ENCODE measurements at places on chromosomes 7 and 10.

- DNase-seq: no peak
Measured at GRCh38 chr7:93453262-93453661, 121.3 kb downstream of the CALCR start.

- DNase-seq: no peak
Measured at GRCh38 chr10:62637249-62638061, 167.1 kb upstream of the ADO start.

- peak; percentile 70 for DNase-seq
Measured at GRCh38 chr7:151083071-151083823, at the start of gene TMUB1. Gene TMUB1 (minus strand): TSS chr7:151083493. CDS start chr7:151082563, 930 bp downstream.

GRCh38 chr10:67839951-67840350 lies 2.0 kb upstream of the DNAJC12 start:
- DNase-seq: no peak

GRCh38 chr10:119316002-119316358 lies 108.6 kb downstream of the GRK5 start:
- no peak for DNase-seq

DNA sequence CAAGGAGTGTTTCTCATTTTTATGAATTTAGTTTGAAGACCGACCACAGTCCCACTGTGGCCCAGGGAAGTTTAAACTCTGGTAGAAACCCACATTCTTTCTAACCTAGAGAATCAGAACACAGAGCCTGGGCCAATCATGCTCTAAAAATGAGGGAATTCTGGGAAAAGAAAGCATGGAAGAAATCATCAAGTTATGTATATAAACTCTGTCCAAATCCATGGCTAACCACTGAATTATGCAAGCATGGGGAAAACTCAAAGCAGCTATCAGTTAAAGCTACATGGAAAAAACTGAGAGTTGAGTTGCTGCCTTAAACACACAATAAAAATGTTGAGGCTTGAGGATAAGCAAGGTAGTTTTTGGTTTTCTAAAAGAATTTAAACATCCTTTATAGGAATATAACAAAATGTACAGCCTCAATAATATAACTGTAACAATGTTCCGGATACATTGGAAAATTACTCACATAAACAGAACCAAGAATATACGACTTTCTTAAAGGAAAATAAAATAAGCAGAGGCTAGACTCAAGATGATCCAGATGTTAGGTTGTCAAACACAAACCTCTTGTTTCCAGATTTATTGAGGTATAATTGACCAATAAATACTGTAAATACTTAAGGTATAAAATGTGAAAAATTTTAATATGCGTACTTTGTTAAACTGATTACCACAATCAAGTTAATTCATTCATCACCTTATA lies 311.2 kb upstream of the GNAI1 start:
- DNase-seq: no peak

- DNase-seq: no peak
Measured at GRCh38 chr10:66990143-66990830, 64.5 kb downstream of the LRRTM3 start.

DNA sequence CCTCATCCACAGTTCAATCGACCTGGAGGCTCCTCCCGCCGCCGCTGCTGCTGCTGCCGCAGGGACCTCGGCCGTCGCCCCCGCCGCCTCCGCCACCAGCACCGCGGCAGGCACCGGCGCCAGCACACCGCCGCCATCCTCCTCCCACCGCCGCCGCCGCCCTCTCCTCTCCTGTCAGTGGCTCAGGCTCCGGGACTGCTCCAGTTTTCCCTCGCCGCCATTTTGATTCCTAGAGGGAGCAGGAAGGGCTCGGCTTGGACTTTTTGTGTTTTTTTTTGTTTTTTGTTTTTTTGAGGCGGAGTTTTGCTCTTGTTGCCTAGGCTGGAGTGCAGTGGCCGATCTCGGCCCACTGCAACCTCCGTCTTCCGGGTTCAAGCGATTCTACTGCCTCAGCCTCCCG lies 3.0 kb upstream of the MCM10 start:
- DNase-seq: no peak

GRCh38 chr7:28983396-28984190 lies 25.5 kb upstream of the TRIL start:
- no peak for DNase-seq

DNA sequence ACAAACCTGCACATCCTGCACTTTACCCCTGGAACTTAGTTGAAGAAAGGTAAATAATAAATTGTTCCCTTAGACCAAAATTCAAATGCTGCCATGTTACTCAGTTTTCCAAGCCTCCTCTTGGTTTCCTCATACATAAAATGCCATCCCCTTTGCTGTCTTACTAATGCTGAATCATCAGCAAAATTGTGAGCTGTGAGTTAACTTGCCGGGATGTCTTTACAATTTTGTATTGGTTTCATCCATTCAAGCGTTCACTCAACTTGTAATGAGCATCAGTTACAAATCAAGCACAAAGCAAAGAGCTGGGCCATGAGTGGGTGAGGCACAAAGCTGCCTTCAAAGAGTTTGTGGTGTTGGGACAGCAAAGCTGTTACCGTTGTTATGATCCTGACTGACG lies 395.8 kb upstream of the ZMIZ1 start:
- no peak for DNase-seq

- DNase-seq: no peak
Measured at GRCh38 chr10:102598243-102598642, 46.0 kb upstream of the TRIM8 start.

GRCh38 chr7:114956702-114957101 lies 34.8 kb downstream of the MDFIC start:
- no peak for DNase-seq

DNA sequence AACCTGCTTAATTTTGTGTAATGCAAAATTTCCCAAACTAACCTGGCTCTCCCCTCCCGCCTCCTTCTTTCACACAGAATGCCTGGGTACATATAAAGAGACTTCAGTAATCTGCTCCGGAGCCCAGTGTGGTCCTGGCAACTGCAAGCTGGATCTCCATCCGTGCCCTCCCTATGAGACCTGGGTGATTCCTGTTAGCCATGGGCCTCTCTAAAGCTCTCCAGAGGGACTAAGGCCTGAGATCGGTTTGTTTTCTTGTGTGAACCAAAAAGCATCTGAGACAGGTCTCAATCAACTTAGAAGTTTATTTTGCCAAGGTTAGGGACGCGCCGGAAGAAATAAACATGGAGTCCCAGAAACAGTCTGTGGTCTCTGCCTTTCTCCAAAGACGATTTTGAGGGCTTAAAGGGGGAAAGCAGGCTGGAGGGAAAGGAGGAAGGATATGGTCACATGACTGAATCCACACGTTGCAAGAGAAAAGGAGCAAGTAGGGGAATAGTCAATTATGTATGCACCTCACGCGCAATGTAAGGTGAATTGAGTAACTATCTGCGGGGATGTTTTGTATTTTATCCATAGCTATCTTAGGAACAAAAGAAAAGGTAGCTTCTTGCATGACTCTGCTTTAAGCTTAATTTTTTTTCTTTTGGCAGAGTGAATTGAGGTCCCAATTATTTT lies 46.2 kb upstream of the CCDC3 start:
- DNase-seq: no peak

DNA sequence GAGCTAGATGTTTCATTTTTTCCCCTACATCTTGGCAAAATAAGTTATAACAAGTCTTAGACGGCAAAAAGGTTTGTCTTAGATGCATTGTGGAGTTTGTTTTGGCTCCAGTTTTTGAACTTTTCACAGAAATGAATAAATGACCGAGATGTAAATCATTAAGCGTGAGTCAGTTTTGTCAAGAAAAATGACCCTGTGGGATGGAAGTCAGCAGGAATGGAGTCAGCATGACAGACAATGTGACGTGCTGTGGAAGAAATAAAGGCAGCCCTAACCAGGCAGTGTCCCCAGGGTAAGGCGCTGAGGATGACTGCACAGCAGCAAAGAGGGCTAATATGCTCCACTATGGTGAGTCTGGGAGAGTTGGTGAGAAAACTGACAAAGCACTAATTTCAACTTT lies 163.2 kb downstream of the NOC3L start:
- DNase-seq: no peak

GRCh38 chr7:3106361-3106826 lies 62.7 kb upstream of the CARD11 start:
- no peak for DNase-seq

DNA sequence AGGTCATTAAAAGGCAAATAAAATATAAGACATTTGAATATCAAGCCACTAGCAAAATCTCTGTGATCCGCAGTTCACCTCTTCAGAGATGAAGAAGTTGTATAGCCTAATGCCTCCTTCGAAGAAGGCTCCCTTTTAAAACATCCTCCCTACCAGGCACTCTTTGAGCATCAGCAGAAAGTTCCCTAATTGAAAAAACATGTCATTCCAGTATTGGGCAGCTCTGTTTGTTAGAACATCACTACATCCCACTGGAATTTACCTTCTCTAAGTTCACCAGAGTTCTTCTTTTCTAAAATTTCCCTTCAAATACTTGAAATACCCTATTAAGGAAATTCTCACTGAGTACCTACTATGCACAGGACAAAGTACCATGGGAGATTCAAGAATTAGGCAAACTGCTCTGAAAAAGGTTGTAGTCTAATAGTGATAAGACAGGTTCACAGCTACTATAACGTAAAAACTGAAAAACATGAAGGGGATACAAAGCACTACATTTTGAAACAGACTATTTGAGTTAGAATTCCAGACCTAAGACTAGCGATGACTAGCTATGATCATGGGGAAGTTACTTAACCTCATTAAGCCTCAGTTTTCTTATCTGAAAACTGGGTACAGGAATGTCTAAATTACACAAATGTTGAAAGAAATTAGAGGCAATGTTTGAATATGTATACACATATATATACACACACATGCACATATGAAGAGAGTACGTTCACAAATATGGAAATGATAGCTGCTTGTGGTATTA lies 128.7 kb downstream of the ELAPOR2 start:
- DNase-seq: no peak

GRCh38 chr7:106246902-106247711 lies 37.7 kb downstream of the NAMPT start:
- DNase-seq: no peak

DNA sequence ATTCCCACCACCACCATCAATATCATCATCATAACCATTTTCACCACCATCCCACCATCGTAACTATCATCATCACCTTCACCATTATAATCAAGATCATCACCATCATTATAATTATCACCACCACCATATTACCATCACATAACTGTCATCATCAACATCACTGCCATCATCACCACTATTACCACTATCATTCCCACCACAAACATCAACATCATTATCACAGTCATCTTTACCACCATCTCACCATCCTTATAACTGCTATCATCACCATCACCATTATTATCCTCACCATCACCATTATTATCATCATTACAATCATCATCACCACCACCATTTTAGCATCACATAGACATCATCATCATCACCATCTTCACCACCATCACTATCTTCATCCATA lies 167.1 kb upstream of the ZMIZ1 start:
- DNase-seq: no peak

GRCh38 chr7:125465527-125465926 lies 535.9 kb upstream of the POT1 start:
- DNase-seq: no peak

- DNase-seq: no peak
Measured at GRCh38 chr7:37540917-37541316, 92.3 kb upstream of the ELMO1 start.

DNA sequence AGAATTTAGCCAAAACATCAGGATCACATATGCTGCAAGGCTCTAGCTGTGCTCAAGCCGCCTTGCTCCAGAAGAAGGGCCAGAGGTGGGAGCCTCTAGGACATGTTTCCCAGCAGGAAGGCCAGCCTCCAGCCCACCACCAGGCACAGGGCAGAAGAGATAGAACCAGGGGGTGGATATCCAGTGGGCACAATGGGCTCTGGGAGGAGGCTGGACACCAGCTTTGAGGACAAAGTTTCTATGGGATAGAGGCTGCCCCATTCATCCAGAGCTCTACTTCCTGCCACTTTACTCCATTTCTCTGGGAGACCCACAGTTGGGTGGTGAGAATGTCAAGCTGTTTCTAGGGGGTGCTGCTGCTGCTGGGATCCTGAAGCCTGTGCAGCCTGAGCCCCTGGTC lies 77.1 kb downstream of the ARHGAP22 start:
- no peak for DNase-seq

- DNase-seq: no peak
Measured at GRCh38 chr10:88379575-88379974, 203.5 kb downstream of the RNLS start.

DNA sequence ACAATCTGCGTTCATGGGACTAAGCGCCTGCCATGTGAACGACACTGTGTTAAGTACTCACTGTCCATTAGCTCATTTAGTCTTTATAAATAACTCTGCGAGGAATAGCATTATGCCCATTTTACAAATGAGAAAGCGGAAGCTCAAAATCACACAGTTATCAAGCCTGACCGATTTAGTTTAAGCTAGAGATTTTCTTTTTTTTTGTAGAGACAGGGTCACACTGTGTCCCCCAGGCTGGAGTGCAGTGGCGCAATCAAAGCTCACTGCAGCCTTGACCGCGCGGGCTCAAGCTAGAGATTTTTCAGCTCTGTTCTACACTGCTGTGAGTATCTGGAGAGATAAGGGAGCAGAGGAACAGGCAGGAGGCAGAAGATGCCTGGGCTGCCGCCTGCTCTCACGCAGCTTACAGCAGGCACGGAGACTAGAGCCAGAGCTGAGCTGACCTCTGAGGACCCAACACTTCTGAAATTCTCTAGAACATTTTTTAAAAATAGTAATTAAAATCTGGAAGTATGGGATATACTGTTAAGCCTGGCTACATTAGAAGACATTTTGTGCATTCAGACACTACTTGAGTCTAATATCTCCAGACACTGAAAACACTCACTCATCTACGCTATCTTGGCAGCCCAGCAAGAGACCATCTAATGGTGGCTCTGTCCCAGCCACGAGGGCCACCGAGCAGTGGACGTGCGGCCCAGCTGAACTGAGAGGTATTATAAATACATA lies 38.7 kb downstream of the GNA12 start:
- no peak for DNase-seq

- no peak for DNase-seq
Measured at GRCh38 chr7:146960773-146961391, 844.3 kb downstream of the CNTNAP2 start.

GRCh38 chr7:128010391-128011127 lies 20.7 kb downstream of the LRRC4 start:
- DNase-seq: no peak

Data from NCI-H2171 (cell line).